ENCODE measurements at places on chromosomes 5 and 9.

GRCh38 chr9:7316967-7317366 lies 482.6 kb downstream of the DMAC1 start:
- no peak for DNase-seq

- DNase-seq = no peak
Measured at GRCh38 chr9:133359399-133360175, 3.2 kb downstream of the SURF2 start.

DNA sequence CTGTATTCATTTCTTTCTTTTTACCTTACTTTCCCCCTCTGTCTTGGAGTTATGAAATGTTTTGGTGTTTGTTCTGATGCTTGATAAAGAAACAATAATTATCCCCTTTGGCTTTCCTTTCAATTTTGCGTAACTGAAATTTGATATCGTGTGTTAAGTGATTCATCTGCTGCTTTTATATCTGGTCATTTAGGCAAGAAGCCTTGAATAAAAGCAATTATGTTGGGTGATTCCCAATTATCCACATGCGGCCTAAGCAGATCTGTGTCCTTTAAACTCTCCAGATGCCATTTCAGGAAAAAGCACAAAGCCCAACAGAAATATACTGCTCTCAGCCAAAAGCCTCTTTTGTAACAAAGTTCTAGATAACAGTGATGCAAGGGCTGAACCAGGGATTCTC lies 92.8 kb downstream of the TAF11L14 start:
- DNase-seq = peak; percentile 17

DNA sequence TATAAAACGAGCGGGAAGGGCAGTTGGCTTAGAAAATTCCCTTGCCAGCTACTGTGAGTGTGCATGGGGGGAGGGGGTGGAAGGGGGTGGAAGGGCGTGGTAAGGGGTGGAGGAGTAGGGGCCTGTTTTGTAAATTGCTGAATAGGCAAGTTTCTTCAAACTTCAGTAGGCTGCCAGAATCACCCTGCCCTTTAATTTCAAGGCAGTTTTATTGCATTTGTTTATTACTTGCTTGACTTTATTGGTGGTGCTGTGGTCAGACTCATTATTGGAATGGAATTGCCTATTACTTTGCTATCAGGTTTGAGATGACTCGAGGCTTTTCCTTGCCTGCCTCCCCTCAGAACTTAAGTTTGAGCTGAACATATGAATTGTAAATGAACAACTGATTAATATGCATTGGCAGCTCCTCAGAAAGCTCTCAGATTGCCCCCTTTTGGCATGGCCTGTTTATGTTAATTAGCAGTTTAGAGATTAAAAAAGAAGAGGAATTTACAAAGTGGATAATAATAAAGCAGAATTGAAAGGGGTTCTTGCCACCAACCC lies 76.0 kb downstream of the SEMA6A start:
- DNase-seq = no peak

DNA sequence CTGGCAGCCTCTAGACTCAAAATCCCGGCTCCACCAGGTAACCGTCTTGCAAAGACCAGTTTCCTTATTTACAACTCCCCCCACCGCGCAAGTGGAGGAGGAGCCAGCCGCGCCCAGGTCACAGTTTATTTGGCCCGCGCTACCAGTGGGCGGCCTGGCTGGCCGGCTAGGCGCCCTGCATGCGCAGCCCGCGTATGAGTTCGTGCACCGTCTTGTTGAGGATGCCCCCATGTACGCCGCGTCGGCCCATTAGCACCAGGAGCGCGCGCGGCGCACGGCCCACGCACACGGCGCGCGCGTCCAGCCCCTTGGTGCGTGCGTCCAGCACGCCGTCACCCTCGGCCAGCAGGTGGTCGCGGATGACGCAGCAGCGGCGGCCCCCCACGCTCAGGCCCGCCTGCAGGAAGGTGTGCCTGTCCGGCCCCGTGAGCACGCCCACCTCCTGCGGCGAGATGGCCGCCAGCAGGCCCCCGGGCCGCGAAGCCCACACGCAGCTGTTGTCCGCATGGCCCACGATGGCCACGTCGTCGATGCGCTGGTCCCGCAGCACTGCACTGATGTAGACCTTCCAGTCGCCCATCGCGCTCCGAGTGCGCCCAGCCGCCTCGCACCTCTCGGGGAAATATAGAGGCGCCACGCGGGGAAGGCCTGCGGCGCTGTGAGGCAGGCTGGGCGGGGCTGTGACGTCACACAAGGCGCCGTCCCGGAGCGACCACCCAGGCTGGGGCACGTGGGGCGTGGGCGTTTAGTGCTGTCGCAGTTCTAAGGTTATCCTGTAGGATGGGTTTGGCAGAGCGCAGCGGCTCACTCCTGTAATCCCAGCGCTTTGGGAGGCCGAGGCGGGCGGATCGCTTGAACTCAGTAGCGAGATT lies at the start of gene PFN3:
PFN3 (minus strand) TSS at position 665 of the 872 bp plus-strand sequence; CDS start at position 580, 85 bp downstream.
- no peak for DNase-seq

GRCh38 chr9:87826331-87826730 lies 56.3 kb upstream of the SPATA31E1 start:
- no peak for DNase-seq

DNA sequence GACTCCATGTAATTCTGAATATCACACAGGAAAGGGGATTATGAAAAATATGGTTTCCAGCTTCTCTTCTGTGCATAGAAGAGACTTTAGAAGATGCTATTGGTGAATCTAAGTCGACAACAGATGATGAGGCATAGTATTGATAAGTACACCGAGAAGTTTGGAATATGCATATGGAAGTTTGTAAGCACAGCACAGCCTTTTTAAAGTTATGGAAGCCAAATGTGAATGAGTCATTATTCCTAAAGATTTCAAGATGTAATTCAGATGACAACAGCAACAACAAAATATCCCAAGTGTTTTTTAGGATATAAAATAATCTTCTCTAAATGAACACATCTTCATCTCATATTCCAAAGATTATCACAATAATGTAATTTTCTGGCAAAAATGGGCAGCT lies 1723.3 kb downstream of the EFNA5 start:
- no peak for DNase-seq

GRCh38 chr9:38066914-38067858 lies 1.8 kb downstream of the SHB start:
- no peak for DNase-seq

DNA sequence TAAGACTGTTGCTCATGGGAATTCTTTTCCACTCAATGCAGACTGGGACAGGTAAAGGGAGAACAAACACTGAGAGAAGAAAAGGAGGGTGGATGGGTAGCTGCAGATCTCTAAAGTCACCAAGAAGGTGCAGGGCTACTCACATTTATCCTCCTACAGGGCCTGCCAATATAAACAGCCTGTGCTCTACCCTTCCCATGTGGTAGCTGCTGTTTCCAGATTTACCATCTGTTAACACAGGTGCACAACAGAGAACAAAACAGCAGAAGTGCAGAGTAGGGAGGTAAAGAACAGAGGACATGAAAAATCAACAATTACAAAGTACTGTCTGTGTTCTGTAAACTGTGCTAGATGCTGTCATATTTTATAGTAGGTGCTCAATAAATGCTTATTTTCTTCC lies 26.0 kb downstream of the JAKMIP2 start:
- DNase-seq = no peak

DNA sequence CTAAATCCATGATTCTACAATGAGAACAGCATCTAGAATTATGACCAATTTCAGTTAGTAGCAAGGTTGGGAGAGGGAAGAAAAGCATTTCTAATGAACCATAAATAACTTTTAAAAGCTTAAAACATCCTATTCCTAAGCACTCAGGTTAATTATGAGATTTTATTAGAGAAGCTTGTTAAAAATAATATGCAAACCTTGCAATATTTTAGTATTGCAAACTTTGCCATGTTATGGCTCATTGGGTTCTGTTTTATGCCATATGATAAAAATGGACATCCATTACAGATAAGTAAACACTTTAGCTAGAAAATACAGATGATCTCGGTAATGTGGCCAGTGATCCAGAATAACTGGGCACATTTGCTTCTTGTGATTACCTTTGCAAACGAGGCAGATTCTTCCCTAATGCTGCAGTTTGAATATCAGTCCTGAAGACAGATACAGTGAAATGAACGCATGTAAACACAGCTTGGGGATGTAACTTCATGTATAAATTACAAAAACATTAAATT lies 447.0 kb downstream of the PLK2 start:
- no peak for DNase-seq

DNA sequence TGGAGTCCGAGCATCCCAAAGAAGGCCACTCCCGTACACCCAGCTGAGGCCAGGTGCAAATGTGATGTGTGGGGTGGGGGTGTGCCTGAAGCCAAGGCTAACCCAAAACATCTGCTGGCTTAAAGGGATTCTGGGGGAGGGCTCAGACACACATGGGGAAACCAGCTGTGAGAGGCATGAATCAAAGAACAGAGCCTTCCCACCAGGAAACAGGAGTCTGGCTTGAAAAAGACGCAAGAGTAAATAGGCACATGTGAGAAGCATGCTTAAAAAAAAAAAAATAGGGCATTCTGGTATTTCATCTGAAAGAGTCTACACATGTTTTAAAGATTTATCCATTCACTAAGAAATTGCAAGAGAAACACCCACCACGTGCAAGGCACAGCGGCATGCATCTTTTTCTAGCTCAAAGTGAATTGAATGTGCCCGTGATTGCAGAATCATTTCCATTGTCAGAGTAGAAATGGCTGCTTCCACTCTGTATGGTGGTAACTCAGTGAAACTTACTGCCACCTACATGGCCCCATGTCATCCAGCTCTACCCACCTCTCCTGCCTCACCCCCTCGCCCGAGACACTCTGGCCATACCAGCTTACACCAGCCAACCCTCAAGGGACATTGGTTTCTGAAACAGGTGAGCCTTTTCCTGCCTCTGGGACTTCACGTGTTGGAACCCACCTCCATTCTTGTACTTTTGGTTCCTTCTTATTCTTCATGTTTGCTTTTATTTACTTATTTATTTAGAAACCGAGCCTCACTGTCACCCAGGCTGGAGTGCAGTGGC lies 71.5 kb downstream of the SEMA5A start:
- no peak for DNase-seq

GRCh38 chr9:68619072-68619471 lies 78.4 kb upstream of the TMEM252 start:
- DNase-seq = no peak

- no peak for DNase-seq
Measured at GRCh38 chr5:11130131-11130530, 369.1 kb upstream of the DAP start.

DNA sequence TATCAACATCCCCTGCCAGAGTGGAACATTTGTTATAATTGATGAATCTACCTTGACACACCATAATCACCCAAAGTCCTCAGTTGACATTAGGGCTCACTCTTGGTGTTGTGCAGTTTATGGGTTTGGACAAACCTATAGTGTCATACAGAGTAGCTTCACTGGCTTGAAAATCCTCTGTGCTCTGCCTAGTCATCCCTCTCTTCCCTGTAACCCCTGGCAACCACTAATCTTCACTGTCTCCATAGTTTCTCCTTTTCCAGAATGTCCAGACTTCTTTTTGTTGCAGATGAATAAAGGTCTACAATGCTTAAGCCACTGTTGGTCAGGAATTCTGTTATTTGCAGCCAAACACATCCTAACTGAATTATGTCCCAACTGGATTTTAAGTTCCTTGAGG lies 22.5 kb upstream of the SUB1 start:
- no peak for DNase-seq

DNA sequence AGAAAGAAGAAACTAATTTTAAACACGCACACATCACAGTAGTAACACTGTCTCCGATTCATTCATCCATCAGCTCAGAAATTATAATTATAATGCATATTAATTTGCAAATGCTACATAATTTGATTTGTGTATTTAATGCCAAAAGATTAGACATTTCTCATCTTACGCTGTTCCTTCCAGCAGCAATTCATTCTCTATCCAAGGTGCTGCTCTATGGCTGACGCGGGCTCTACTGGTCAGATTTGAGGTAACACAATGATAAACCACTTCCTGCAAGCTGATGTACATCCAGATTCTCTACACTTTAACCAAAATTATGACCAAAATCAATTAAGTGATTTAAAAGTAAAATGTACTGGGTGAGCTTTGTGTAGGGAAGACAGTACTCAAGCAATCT lies 77.9 kb upstream of the ICE1 start:
- DNase-seq = no peak

- no peak for DNase-seq
Measured at GRCh38 chr9:133135146-133135745, 14.2 kb upstream of the RALGDS start.

- DNase-seq = no peak
Measured at GRCh38 chr5:66675406-66675805, 79.2 kb downstream of the MAST4 start.

DNA sequence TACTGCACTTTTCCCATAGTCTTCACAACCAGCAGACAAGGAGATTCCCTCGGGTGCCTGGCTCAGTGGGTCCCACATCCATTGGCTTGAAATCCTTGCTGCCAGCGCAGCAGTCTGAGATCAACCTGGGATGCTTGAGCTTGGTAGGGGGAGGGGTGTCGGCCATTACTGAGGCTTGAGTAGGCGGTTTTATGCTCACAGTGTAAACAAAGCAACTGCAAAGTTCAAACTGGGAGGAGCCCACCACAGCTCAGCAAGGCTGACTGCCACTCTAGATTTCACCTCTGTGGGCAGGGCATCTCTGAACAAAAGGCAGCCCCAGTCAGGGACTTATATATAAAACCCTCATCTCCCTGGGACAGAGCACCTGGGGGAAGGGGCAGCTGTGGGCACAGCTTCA lies 512.3 kb upstream of the MPDZ start:
- DNase-seq = no peak

DNA sequence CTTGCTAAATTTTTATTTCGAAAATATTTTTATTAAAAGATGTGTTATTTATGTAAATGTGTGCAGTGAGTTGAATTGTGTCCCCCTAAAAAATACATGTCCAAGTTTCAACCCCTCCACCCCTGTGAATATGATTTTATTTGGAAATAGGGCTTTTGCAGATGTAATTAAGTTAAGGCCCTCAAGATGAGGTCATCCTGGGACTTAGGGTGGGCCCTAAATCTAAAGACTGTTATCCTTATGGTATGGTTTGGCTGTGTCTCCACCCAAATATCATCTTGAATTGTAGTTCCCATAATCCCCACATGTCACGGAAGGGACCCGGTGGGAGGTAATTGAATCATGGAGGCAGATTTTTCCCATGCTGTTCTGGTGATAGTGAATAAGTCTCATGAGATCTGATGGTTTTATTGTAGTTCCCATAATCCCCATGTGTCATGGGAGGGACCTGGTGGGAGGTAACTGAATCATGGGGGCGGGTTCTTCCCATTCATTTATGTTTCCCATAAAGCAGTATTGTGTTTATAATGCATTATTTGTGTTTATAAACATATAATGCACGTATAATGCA lies 1.5 kb upstream of the TMED7 start:
- DNase-seq = no peak

GRCh38 chr5:67317603-67318002 lies 121.0 kb upstream of the CD180 start:
- no peak for DNase-seq

GRCh38 chr9:21056931-21057330 lies 20.8 kb downstream of the IFNB1 start:
- DNase-seq = no peak

GRCh38 chr5:151469992-151470391 lies 22.6 kb downstream of the SLC36A1 start:
- DNase-seq = peak; percentile 63

- DNase-seq = no peak
Measured at GRCh38 chr9:123863164-123863855, 66.6 kb downstream of the DENND1A start.
